HCT116 (cell line): ENCODE measurements at places on chromosomes 6 and 20. TPM values are rescaled to one million over a fixed set of nuclear protein-coding genes. Genes with fewer than 3 reads are reported as not detected.

DNA sequence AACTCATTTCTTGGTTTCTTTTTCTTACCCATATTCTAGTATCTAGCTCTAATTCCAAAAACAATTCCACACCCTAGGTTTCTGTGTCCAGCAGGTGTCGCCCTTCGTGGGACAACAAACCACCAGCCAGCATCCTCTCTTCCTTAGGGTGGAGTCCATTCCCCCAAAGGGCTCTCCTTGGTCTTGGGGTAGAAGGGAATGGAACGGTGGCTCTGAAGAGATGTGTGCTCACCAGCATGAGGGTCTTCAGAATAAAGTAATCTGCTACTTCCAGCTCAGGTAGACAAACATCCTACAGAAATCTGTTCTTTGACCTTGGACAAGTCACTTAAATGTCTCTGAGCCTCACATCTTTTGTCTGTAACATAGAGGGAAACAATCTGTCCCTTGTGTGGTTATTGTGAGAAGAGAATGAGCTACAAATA lies 7.2 kb downstream of the HLA-DMB start:
- no peaks in the 10 kb centered on the region for H3K27me3 ChIP-seq
- H3K4me1 ChIP-seq = no peaks in the 10 kb centered on the region
- no peaks in the 10 kb centered on the region for H3K36me3 ChIP-seq

GRCh38 chr6:44430326-44430725 lies 42.8 kb downstream of the CDC5L start:
- H3K36me3 ChIP-seq = peaks cover 20% of the 10 kb centered on the region
- H3K27ac ChIP-seq = no peak overlapping the region
- H3K4me1 ChIP-seq = peaks cover 3% of the 10 kb centered on the region; the same call in 1 of the 2 replicates

GRCh38 chr6:114195631-114196403 lies 147.0 kb downstream of the HS3ST5 start:
- no peak for DNase-seq
- H3K4me1 ChIP-seq = no peaks in the 10 kb centered on the region
- no peaks in the 10 kb centered on the region for H3K36me3 ChIP-seq
- H3K27ac ChIP-seq = no peak overlapping the region

Gene UCKL1
- 54.2 TPM for total RNA-seq

DNA sequence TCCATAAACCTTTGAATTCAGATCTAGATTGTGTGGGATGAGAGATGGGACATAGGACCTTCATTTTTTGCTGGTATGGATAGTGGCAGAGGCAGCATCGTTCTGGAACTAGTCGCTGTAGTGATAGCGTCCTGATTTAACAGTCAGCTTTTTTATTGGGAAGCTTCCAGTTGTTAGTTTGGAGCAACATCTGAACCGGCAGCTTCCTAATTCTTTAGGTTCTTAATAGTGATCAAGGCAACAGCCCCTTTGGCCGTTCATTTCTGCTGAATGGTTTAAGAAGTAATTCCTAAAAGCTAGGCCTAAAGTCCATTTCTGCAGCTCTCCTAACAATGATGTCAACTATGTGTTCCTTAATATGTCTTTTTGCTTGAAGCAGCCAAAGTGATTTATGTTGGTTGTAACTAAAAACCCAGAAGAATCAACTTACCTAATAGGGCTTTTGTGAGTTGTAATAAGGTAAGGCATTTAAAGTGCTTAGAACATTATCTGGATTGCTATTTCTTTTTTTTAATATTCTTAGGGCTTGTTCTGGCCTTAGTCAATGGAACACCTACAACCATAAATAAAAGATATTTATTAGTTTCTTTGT lies 90.3 kb downstream of the SHLD1 start:
- peaks cover 16% of the 10 kb centered on the region; the same call in 1 of the 2 replicates for H3K4me1 ChIP-seq
- H3K4me3 ChIP-seq = no peak overlapping the region
- H3K27ac ChIP-seq = no peak overlapping the region
- DNase-seq = no peak

- no peak for DNase-seq
- H3K4me1 ChIP-seq = no peaks in the 10 kb centered on the region
- no peak overlapping the region for H3K4me3 ChIP-seq
Observed at GRCh38 chr20:44442298-44443070, 33.2 kb upstream of the TTPAL start.
